Activated naive CD8-positive, alpha-beta T cell treated with anti-CD3 and anti-CD28 coated beads, Interleukin-2, amount 50 U/mL, for 24 hours (primary cell): ENCODE measurements at places on chromosomes 7 and 10.

GRCh38 chr7:148304456-148304855 is 286.1 kb upstream of the C7orf33 start:
- H3K36me3 ChIP-seq: no peaks in the 10 kb centered on the region
- H3K27me3 ChIP-seq: no peaks in the 10 kb centered on the region
- H3K4me3 ChIP-seq: no peak overlapping the region
- no peak overlapping the region for H3K27ac ChIP-seq

DNA sequence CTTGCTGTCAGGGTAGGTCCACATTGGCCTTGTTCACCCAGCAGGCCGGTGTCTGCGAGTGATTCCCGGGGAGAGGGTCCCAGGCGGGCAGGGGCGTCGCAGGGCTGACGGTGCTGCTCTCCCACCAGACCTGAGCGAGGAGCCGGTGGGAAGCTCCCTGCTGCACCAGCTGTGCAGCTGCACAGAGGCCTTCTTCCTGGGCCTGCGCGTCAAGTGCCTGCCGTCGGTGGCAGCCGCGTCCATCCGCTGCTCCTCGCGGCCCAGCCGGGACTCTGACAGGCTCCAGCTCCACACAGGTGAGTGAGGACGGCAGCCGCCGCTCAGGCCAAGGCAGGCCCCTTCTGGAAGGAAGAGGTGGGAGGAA is 14.6 kb downstream of the AMZ1 start:
- H3K27me3 ChIP-seq: peaks cover 14% of the 10 kb centered on the region
- DNase-seq: no peak
- H3K27ac ChIP-seq: no peak overlapping the region
- H3K4me1 ChIP-seq: peaks cover 23% of the 10 kb centered on the region
- no peaks in the 10 kb centered on the region for H3K36me3 ChIP-seq

DNA sequence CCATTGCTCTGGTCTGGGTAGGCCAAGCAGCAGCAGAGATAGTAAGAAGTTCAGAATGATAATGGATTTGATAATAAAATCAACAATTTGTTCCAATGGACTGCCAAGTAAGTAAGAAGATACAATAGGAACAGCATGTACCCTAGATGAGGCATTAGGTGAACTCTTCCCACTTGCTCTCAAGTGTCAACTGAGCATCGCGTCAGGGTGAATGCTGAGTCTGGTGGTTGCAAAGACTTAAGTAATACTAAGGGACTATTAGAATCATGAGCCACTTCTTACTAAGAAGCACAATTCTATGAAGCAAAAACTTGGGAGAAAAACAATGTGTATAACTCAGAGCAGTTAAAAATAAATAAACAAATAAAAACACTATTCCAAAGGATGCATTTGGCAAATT is 54.5 kb downstream of the LRRN3 start:
- H3K4me1 ChIP-seq: peaks cover 7% of the 10 kb centered on the region
- no peak overlapping the region for H3K27ac ChIP-seq
- no peak for DNase-seq
- no peaks in the 10 kb centered on the region for H3K36me3 ChIP-seq
- H3K27me3 ChIP-seq: no peaks in the 10 kb centered on the region
- H3K4me3 ChIP-seq: no peak overlapping the region

DNA sequence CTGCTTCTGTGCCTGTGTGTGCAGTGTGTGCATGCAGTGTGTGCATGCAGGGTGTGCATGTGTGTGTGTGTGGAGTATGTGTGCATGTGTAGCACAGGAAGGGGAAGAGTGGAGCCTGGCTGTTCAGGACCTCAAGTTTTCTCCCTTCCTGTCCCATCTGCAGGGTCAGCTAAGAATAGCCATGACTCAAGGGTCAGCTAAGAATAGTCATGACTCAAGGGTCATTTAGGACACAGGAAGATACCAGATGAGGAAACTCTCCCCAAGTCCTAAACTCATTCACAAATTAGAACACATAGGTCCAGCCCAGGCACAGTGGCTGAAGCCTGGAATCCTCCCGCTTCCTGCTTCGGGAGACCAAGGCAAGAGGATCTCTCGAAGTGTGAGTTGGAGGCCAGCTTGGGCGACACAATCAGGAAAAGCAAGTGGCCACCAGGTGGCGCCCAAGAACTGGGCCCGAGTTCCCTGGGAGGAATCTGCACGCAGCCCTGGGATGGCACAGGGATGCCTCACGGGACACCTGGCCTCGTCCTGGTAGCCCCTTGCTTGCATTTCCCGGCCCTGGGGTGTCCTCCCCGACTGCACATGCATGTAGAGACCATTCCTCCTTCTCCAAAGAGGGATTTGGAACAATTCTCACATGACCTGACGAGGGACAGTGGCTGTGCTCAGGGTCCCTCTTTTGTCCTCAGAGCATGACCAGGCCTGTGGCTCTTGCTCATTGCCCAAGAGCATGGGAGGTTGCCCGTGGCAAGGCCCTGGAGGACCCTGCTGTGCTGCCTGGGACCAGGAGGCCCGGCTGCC is 21.4 kb upstream of the VOPP1 start:
- no peak overlapping the region for H3K4me3 ChIP-seq
- no peak overlapping the region for H3K27ac ChIP-seq
- H3K27me3 ChIP-seq: no peaks in the 10 kb centered on the region
- H3K4me1 ChIP-seq: peaks cover 3% of the 10 kb centered on the region

DNA sequence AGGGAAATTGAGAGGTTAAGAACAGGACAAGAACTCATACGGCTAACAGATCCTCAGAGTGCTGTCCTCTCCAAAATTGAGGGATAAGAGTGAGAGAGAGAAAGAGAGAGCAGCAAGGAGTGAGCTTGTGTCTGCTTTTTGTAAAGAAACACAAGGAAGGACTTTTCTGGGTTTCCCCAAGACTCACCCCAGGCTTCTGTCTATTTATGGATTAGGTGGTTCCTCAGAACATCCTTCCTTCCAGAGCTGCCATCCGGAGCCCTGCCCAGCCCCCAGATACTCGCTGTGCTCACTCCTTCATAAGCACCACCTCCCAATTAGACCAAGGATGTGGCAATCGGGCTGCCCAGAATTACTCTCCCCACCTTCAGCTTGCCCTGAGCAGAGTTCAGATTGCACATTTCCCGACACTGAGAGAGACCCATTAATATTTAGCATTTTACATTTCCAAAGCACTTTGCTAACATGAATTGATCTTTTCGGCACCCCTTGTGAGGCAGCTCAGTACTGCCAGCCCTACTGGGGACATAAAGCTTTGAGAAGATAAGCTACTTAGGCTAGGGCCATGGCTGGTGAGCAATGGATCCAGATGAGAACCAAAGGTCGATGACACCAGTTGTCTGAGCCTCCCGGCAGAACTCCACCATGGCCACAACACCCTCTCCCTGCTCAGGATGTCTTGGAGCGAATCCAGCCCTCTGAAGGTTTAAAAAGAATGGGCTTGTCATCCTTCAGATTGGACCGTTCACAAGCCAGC is 19.2 kb upstream of the R3HCC1L start:
- H3K27ac ChIP-seq: no peak overlapping the region
- H3K4me1 ChIP-seq: no peaks in the 10 kb centered on the region
- no peak overlapping the region for H3K4me3 ChIP-seq
- H3K27me3 ChIP-seq: peaks cover 35% of the 10 kb centered on the region

DNA sequence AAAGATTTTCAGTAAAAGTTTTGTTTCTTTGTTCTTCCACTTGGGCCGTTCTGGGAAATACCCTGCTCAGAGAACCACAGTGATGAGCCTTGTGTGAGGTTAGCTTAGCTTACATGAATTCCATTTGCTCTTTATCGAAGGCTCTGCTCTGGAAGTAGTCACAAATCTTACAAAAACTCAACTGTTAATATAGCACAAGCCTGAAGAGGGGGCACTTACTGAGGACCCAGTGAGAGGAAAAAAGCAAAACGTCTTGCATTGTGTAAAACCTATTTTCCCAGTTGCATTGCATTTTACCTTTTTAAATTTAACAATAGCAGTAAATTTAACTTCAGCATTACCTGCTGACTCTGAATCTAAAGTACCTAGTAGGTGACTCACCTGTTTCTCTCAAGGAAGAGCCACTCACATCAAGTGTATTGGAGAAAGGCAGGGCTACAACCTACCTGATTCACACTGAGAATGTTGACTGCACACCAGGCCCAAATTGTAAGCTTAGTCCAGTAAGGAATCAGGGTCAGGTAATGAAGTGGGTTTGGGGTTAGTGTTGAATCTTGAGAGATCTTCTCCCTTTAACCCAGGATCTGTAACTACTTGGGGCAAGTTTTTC is 42.3 kb downstream of the PPP1R17 start:
- no peak overlapping the region for H3K27ac ChIP-seq
- H3K27me3 ChIP-seq: no peaks in the 10 kb centered on the region
- H3K4me3 ChIP-seq: no peak overlapping the region
- no peak for DNase-seq

GRCh38 chr7:143355450-143356385 is 6.8 kb downstream of the FAM131B start:
- H3K4me1 ChIP-seq: peaks cover 3% of the 10 kb centered on the region
- H3K4me3 ChIP-seq: no peak overlapping the region
- no peaks in the 10 kb centered on the region for H3K36me3 ChIP-seq
- peaks cover 5% of the 10 kb centered on the region for H3K27me3 ChIP-seq
- peak overlapping the region; percentile 47 for H3K27ac ChIP-seq

- no peak for DNase-seq
- H3K36me3 ChIP-seq: peaks cover under 1% of the 10 kb centered on the region
- no peak overlapping the region for H3K27ac ChIP-seq
- H3K4me3 ChIP-seq: no peak overlapping the region
- no peaks in the 10 kb centered on the region for H3K27me3 ChIP-seq
Measured at GRCh38 chr7:75536491-75536890, 44.4 kb downstream of the SPDYE5 start.

GRCh38 chr7:105734233-105734632 is 142.2 kb downstream of the ATXN7L1 start:
- no peaks in the 10 kb centered on the region for H3K27me3 ChIP-seq
- no peaks in the 10 kb centered on the region for H3K36me3 ChIP-seq
- no peak for DNase-seq
- no peak overlapping the region for H3K27ac ChIP-seq

- no peak overlapping the region for H3K4me3 ChIP-seq
- peaks cover 2% of the 10 kb centered on the region for H3K4me1 ChIP-seq
- DNase-seq: no peak
- no peak overlapping the region for H3K27ac ChIP-seq
- no peaks in the 10 kb centered on the region for H3K27me3 ChIP-seq
Measured at GRCh38 chr10:95683966-95684365, 9.8 kb downstream of the TCTN3 start.

DNA sequence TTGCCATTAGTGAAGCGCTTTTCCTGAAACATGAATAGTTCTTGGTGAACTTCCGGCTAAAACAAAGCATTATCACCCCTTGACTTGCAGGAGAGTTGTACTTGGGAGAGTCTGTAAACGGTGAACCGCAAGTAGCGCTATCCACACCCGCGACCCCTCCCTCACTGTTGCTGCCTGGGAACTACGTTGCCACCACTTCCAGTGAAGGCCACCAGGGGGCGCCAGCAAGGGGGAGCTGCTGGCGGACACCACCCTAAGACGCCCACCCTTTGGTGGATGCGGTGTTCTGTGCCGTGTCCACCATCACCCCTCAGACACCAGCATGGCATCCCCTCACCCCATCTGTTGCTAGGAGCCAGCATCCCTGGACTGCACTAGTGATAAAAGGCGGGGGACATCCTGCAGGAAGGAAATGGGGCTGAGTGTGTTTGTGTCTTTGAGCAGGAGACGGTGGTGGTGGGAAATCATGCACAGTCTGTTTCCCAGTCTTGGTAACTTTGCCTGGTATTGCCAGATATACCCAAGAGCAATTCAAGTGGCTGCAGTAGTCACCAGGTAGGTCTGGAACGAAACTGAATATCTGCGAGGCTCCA is 298.2 kb downstream of the FRMD4A start:
- peaks cover 2% of the 10 kb centered on the region for H3K27me3 ChIP-seq
- DNase-seq: peak; percentile 57
- no peaks in the 10 kb centered on the region for H3K36me3 ChIP-seq

DNA sequence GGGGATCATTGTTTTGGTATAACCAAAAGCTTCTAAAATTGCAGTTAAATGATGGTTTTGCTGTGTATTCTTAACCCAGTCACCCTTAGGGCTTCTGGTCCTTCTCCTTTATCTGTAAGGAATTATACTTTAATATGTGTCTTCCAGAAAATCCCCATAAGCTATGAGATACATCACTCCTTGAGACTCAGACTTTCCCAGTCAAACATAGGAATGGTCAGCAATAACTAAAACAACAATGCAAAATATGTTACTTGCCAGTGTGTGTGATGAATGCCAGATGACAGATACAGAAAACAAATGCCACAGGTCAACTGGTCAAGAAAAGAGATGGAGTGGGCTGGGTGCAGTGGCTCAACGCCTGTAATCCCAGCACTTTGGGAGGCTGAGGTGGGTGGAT is 10.1 kb downstream of the ADD3 start:
- DNase-seq: no peak
- H3K27ac ChIP-seq: no peak overlapping the region
- no peaks in the 10 kb centered on the region for H3K27me3 ChIP-seq
- no peak overlapping the region for H3K4me3 ChIP-seq

DNA sequence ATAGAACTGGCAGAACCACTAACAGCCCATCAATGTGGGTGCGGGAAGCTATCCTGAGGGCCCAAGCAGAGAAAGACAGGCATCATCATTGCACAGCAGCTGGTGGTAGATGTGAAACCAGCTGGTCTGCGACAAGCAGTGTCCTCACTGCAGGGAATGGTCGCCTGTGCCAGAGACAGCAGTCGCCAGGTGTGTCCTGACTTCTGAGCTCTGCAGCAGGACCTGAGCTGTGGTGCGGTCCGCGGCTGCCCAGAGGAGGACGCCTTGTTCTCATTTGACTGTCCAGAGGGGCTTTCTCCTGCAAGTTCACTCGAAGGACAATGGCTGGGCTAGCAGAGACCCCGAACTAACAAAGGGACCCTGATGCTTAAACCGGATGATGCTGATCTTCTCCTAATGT is 97.4 kb downstream of the LRRC18 start:
- peaks cover 2% of the 10 kb centered on the region for H3K36me3 ChIP-seq
- DNase-seq: no peak
- H3K4me3 ChIP-seq: no peak overlapping the region
- H3K4me1 ChIP-seq: no peaks in the 10 kb centered on the region
- no peaks in the 10 kb centered on the region for H3K27me3 ChIP-seq
- H3K27ac ChIP-seq: no peak overlapping the region

GRCh38 chr10:97849103-97849686 is 448 bp upstream of the GOLGA7B start:
- DNase-seq: no peak

DNA sequence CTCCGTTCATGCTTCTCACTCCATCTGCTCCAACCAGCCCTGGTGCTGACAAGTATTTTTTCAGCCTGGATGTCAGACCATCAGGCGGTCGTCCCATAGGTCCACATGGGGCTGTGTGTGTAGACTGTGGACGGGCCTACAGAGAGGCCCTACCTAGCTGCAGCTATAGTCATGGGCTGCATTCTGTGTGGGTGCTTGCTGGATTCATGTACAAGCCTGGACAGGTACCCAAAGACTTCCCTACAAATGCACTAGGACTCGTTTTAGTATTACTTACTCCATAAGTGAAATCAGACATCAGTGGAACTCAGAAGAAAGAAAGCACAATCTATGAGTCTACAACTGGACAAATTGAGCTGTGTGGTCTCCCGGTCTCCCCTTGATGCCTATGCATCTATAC is 146.8 kb downstream of the PKD1L1 start:
- no peaks in the 10 kb centered on the region for H3K27me3 ChIP-seq
- H3K4me1 ChIP-seq: no peaks in the 10 kb centered on the region
- no peak for DNase-seq
- H3K36me3 ChIP-seq: no peaks in the 10 kb centered on the region
- H3K27ac ChIP-seq: no peak overlapping the region
- no peak overlapping the region for H3K4me3 ChIP-seq
